ENCODE measurements at places on chromosomes 13 and 19. TPM values are rescaled to one million over a fixed set of nuclear protein-coding genes. Genes with fewer than 3 reads are reported as not detected.

ANKRD24 gene
- total RNA-seq: 4.4 TPM

DIAPH3 gene
- 0.77 TPM for total RNA-seq

ZNF763 gene
- 2.5 TPM for total RNA-seq

CACNA1A gene
- 25.3 TPM for total RNA-seq

DNAAF3 gene
- total RNA-seq: 0.26 TPM

ZNF181 gene
- 12.9 TPM for total RNA-seq

SUPT5H gene
- 70.6 TPM for total RNA-seq

SOX1 gene
- not detected for total RNA-seq
